ENCODE measurements at places on chromosomes 6 and 20.

DNA sequence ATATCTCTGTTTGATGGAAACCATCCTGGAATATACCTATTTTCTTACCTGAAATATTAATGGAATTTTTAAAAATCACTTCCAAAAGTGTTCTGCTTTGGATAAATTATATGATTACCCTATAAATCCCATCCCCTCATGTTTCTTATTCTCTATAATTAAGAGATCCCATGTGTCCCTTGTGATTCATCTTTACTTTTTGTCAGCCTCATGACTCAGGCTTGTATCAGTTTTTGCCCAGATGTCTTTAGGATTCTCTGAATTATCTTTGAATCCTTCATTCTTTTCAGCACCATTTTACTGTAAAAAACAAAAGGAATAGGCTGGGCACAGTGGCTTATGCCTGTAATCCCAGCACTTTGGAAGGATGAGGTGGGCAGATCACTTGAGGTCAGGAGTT lies 804.5 kb upstream of the CITED2 start:
- DNase-seq: no peak

- no peak for DNase-seq
Measured at GRCh38 chr6:108592371-108593337, 31.9 kb downstream of the FOXO3 start.

DNA sequence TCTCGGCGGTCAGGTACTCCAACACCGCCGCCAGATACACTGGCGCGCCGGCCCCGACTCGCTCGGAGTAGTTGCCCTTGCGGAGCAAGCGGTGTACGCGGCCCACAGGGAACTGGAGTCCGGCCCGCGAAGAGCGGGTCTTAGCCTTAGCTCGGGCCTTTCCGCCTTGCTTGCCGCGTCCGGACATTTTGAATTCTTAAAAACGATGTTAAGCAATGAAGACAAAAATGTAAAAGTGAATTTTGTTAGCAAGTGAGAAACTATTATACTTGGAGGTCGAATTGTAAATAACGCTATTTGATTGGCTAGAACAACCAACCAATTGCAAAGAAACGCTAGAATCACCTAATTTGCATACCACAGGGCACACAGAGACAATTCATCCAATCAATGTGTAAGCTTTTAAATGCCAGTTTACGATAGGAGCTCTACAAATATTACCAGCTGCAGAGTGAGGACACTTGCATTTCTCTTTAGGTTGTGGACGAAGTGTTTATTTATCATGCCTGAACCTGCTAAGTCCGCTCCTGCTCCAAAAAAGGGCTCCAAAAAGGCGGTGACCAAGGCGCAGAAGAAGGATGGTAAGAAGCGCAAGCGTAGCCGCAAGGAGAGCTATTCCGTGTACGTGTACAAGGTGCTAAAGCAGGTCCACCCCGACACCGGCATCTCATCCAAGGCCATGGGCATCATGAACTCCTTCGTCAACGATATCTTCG lies 112.0 kb downstream of the HFE start:
- no peak for DNase-seq

DNA sequence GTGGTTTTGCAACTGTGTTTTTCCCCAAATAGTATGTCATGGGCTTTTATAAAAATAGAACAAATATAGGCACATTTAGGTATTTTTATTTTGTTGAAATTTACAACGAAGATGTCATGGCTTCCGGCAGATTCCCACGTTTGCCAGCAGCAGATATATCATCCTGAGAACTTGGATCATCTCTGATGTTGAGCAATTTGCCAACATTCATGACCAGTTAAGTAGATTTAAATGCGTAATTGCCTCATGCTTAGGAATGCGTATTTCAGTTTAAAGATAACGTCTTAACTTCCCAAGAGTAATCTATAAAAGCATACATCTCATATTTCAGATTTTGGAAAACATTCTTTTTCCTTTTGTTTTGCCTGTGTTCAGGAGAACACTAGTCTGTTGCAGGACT lies 457.8 kb downstream of the QKI start:
- DNase-seq: no peak

- DNase-seq: no peak
Measured at GRCh38 chr20:20969701-20970280, 136.4 kb downstream of the LINC00237 start.

DNA sequence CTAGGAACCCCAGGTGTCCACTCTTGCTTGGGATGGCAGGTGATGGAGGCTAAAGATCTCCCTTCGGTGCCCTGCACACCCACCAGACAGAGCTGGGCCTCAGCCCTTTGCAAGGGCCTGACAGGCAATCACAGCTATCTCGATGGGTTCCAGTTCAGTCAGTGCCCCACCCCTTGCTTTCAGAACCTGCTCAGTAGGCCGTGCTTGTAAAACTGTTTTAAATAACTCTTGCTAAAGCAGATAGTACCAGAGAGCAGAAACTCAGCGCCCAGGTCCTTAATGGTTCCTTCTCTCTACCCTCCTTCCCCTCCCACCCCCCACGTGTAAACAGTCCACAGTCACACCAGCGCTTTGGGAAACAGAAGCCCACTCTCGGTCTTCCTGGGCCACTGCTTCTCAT lies 39.2 kb downstream of the C6orf132 start:
- no peak for DNase-seq

DNA sequence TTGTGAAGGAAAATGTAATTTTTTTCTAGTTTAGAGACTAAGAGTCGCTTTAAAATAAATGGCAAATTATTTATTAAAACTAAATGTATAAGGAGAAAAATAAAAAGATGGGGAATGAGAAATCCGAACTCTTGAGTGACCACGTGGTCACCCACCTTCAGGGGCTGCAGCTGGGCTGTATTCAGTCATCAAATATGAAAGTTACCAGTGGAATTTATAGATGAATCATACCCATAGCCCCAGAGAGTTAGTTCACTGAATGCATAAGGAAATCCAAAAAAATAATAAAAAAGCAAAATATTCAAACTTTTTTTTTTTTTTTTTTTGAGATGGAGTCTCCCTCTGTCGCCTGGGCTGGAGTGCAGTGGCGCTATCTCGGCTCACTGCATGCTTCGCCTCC lies 947.7 kb upstream of the ADGRB3 start:
- no peak for DNase-seq

DNA sequence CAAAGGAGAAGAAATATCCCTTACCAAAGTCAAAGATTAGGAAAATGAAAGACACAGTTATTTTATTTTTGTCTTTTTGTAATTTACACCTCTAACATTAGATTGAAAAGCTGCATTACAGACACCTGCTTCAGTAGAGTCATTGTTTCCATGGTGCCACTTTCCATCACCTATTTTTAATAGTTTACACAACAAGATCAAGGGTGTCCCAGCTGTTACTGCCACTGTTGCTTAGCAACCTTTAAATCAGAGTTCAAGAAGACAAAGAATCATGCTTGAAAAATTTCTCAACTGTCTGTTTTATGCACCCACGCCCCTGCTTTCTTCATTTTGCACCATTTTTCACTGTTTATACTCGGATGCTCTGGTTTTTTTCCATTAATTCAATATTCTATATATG lies 668.2 kb upstream of the GJE1 start:
- DNase-seq: no peak

GRCh38 chr6:89510393-89510792 lies 77.4 kb downstream of the ANKRD6 start:
- no peak for DNase-seq

DNA sequence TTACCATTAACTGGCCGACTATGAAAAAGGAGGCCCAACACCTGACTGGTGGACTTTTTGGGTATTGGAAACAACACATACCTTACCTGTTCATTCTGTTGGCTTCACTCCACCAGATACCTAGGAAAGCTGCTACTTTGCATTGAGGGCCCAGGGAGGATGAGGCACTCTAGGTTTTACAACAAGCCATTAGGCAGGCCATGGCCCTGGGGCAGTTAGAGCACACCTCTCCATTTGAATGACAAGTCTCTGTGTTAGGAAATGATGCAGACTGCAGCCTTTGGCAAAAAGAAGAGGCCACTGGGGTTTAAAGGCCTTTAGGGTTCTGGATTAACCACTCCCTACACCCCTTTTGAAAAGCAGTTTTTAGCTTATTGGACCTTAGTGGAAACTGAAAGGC lies 144.3 kb downstream of the OR2B2 start:
- DNase-seq: no peak

DNA sequence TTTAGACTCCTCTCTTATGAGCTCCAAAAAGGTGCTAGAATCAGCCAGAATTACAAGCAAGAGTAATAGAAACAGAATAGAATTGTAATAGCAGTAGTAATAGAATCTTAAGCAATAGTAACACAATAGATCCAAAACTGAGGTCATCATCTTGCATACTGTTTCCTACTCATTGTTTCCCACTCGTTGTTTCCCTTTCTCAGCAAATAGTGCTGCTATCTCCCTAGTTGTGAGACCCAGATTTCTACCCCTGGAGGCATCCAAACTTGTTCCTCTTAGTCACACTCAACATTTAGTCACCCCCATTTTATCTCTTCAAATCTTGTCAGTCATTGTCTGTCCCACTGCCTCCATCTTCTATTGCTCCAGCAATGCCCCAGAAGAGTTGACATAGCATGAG lies 356.9 kb upstream of the MARCKS start:
- no peak for DNase-seq

DNA sequence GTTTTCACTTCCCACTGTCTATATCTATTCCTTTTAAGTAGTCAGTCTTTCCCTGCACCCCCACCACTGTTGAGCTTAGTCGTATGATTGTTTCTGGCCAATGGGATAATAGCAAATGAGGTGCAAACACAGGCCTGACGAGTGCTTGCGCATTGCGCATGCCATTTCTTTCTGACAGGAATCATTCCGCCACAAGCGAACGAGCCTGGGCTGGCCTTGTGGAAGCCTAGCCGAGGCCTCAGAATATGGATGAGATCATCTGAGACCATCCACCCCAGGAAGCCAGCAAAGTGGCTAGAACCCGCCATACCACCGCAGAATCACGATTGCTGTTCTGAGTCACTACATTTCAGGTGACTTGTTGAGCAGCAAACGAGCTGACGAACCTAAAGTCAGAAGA lies 52.2 kb upstream of the PRL start:
- DNase-seq: no peak

DNA sequence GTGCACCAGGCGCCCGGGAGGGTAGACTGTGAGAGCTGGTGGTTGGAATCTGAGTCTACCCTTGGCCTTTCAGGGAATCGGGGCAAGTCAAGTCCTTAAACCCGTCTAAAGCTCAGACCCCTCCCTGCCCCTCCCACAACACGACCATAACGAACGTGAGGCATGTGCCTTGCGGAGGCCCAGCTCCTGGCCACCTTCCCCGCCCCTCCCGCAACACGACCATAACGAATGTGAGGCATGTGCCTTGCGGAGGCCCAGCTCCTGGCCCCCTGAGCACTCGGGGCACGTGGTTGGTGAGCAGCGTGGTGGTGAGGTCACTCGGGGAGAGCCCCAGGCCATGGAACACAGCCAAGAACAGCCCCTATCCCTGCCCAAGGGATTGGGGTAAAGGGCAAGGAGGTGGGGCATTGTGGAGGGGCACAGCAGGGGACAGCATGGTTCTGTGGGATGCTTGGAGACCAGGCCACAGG lies 132.2 kb downstream of the TAF4 start:
- DNase-seq: no peak

GRCh38 chr20:61120595-61121515 lies 131.2 kb upstream of the CDH4 start:
- DNase-seq: peak; percentile 62

DNA sequence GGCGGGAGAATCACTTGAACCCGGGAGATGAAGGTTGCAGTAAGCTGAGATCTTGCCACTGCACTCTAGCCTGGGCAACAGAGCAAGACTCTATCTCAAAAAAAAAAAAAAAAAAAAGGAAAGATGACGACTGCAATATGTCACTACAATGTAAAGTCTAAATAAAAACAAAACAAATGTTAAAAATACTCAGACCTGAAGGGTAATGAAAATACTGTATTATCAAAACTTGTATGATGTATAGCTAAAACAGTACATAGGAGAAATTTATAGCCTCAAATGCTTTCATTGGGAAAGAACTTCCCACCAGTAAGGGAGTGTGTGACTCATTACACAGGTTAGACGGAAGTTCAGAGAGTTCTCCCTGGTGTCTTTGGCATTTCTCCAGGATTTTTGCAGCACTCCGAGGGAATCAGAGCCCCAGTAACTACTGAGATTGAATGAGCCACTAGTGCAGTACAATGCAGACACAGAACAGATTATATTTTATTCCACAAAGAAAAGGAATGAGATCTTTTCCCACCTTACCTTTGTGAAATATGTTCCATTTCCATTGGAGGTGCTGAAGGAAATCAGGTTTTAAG lies 12.5 kb upstream of the RALGAPB start:
- DNase-seq: no peak

- no peak for DNase-seq
Measured at GRCh38 chr6:134654751-134655150, 295.1 kb downstream of the ALDH8A1 start.

GRCh38 chr6:166435574-166435973 lies 52.8 kb upstream of the MPC1 start:
- DNase-seq: no peak
